ENCODE measurements at places on chromosomes 7 and 10.
A peak's percentile ranks its signal among the peaks of the same experiment; 100 is the strongest.

DNA sequence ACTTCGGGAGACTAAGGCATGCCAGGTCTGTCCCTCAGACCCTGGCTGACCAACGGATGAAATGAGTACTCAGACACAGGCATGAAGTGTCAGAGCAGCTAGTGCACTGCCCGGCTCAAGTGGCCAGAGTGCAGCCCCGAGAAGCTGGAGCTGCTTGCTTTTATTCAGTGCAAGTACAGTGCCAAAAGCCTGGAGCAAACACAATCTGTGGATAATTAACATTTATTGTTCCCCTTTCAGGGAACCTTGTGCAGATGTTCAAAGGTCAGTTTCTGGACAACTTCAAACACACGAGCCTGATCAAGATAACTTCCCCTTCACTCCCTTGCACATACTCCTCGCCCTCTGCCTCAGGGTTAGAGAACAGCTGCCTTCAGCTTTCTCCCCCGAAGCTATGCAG, 7.9 kb upstream of the ATE1 start:
- DNase-seq, result no peak

GRCh38 chr10:121994429-121994941, 5.5 kb downstream of the TACC2 start:
- DNase-seq, result no peak

- no peak for DNase-seq
These were observed 48.3 kb upstream of the RPA3 start for GRCh38 chr7:7766671-7767070.

DNA sequence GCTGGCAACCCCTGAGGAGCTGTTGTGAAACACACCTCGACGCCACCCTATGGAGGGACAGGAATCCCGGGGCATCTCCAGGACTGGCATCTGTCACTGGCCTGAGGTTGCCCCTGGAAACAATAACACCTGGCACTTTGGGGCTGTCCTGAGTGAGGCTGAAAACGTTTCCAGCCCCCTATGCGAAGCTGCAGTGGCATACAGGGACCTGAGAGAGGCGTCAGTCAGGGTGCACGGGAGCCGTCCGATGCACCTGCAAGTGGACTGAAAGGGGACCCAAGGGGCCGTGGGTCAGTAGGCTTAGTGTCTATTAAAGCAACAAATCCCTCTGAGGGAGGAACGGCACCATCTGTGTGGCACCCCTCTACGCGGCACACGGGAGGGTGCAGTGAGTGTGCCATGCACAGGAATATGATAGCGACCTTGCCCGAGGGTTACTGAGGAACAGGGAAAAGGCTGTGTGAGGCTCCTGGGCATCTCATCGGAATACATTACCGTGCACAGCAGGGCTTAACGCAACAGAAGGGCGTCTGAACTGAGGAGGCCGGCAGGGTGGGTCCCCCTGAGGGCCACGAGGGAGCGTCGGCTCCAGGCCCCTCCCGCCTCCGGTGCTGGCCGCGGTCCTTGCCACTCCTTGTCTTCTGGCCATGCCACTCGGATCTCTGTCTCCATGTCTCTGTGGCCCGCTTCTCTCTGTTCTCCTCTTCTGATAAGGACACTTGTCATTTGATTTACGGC, 50.4 kb downstream of the FOXL3 start:
- DNase-seq, result no peak

- DNase-seq, result no peak
These were observed 163.0 kb downstream of the DNAJB6 start for GRCh38 chr7:157499835-157500153.

DNA sequence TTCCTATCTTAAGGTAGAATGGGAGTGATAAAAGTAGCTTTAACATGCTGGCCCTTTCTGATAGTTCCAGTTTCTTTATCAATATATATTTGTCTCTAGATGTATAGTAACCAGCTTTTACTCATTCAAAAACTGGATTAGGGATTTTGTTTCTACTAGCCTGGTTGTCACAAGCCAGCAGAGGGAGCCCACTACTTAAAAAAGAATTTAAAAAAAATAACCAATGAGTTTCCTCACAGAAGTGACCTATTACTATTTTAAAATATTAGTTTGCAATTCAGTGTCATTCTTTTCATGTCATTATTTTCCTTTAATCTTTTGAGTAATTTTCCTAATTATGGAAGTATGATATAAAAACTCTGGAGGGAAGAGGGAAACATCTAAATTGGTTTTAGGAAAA, 142.1 kb downstream of the PHTF2 start:
- no peak for DNase-seq

GRCh38 chr10:33277135-33277536, 57.3 kb downstream of the NRP1 start:
- DNase-seq, result no peak

DNA sequence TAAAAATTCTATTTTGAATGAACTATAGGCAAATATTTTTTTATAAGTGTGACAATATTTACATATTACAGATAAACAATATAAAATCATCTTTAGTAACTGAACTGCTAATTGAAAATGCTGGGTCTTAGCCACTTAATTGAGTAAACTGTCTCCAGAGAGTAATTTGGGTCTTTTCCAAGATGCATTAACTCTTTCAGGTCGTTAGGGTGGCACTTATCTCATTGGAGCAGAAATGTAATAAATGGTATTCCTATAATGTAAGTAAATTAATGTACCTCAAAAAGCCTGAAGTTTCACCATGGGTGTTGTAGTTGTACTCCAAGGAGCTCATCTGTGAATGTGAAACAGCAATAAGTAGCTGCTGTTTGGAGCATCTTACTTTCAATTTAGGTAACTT, 208.5 kb downstream of the EXOC4 start:
- DNase-seq, result no peak

GRCh38 chr7:41747961-41748360, 45.1 kb upstream of the INHBA start:
- no peak for DNase-seq

- DNase-seq, result peak; percentile 76
These were observed 16.1 kb upstream of the GPR146 start for GRCh38 chr7:1028044-1028770.
